ENCODE measurements at places on chromosomes 3 and 15.

- DNase-seq, result no peak
These were observed 249.9 kb upstream of the DNAJC19 start for GRCh38 chr3:181239441-181239840.

- no peak for DNase-seq
These were observed 1198.6 kb upstream of the EPHA6 start for GRCh38 chr3:95615592-95616310.

GRCh38 chr3:16146015-16146730, 28.3 kb upstream of the GALNT15 start:
- DNase-seq, result no peak

- no peak for DNase-seq
These were observed 55.8 kb downstream of the HHLA2 start for GRCh38 chr3:108352176-108352575.

DNA sequence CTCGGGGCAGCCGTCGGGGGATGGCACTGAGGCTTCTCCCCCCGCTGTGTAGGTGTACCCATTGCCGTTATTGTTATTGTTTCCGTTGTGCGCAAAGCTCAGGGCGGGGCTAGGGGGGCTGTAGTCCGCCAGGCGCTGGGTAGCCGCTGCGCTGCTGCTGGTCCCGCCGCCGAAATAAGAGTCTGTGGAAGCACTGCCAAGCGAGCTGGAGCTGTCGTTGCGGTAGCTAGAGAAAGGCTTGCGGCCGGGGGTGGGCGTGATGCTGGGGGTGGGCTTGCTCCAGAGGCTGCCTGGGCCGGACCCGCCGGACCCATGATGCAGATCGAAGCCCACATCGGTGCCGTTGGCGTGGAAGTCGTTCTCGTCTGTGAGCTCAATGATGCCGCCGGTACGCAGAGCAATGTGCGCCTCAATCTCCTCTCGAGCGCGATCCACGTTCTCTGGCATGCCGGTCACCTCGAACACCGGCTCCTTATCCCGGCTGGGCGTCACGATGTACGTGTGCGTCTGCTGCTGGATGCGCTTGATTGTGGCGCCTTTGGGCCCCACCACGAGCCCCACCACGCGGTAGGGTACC, 1.9 kb downstream of the MEX3B start:
- peak; percentile 11 for DNase-seq

GRCh38 chr3:66136597-66136996, 84.2 kb upstream of the SLC25A26 start:
- DNase-seq, result no peak

DNA sequence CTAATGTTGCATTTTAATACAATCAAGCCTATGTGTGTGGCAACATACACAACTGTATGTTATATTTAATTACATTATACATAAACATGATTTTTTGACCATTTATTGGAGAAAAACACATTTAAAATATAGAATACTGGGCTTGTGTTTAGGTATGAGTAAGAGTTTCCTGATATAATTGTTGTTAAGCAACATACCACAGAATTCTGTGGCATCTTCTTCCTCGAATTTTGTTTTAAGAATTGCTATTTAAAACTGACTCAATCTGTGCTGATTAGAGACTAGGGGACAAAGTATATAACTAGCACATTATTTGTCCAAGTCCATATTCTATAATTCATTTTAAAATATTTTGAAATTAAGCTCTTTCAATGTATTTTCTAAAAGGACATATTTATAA, 376.8 kb upstream of the THBS1 start:
- DNase-seq, result peak; percentile 48

- DNase-seq, result no peak
These were observed 7.1 kb upstream of the TTC14 start for GRCh38 chr3:180594631-180595558.

DNA sequence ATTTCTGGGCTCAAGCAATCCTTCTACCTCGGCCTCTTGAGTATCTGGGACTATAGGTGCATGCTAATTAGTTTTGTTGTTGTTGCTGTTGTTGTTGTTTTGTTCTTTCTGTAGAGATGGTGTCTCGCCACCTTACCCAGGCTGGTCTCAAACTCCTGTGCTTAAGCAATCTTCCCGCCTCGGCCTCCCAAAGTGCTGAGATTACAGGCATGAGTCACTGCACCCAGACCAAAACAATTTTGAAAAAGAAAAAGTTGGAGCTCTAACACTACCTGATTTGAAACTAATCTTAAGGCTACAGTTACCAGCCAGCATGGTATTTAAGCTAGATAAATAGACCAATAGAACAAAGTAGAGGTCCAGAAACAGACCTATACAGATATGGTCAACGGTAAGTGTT, 29.8 kb downstream of the KPNA1 start:
- peak; percentile 69 for DNase-seq

GRCh38 chr15:33915571-33916407, 52.5 kb upstream of the CHRM5 start:
- DNase-seq, result peak; percentile 56

DNA sequence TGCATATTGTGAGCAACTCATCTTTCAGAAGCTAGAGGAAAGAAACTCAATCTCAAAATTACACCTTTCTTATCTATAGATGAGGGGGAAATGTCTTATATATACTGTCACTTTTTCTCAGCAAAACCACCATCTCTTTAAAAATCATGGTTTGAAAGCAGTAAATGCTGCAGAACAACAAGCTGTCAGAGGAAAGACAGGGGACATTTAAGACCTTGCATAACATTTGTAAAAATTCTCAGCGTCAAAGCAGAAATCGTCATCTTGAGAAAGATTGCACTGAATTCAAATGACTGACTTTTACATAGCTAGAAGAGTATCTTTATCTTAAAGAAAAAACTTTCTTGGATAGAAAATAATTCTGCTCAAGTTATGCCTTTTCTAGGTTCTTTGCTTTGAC, 122.2 kb upstream of the CADPS start:
- DNase-seq, result no peak

- no peak for DNase-seq
These were observed 53.9 kb downstream of the BOC start for GRCh38 chr3:113265231-113265630.

DNA sequence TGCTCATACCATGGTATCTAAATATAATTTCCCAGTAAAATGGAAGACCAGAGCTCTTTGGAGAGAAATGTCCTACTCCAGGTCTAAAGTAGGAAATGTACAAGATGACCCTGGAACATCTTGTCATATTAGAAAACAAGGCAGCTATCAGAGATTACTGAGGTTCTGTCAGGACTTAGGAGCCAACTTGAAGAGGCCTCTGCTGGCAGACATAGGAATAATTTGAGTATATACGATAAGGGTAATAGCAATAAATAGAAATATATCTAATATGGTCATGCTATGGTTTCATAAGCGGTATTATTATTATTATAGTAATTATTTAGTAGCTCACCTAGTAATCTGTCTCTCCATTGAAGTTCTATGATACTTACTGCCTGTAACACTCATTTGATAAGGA, 224.2 kb downstream of the SOX2 start:
- DNase-seq, result no peak

DNA sequence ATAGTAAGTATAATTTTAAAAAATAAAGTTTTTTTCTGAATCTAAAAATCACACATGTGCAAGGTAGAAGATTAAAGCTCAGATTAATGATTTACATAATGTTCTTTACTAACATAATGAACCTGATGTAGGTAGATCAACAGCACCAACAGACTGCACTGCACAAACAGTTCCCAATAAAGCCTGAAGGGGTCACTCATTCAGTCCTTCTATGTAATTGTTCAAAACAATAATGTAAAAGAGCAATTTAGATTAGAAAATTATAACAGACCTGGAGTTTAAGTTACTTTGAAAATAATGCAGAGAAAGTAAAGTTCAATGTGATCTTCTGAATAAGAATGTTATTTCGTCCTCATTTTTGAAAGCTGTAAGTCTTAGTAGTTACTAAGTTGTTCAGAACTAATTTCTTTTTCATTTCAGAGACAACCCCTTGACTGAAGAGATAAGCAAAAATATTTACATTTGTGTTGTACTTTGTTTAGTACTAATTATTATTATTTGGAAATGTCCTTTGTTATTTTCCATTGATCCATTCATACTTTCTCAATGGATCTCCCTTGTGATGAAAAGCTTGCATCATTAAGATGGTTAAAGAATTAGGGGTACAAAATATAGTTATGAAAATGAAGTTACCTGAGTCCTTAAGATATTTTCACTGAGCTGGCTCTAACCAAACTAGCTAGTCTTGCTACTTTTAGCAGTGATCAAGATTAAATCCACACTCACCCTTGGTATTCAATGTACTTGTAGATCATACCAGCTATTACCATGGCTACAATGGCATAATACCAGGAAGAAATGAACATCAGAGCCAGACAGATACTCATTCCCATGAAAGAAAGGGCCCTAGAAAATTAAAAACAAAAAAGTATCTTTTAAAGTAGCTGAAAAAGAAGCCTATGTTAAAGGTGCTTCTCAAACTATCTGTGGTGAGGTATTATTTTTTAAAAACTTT, 16.8 kb downstream of the EMC4 start:
- peak; percentile 9 for DNase-seq

GRCh38 chr15:33461671-33462070, 150.9 kb downstream of the RYR3 start:
- no peak for DNase-seq

DNA sequence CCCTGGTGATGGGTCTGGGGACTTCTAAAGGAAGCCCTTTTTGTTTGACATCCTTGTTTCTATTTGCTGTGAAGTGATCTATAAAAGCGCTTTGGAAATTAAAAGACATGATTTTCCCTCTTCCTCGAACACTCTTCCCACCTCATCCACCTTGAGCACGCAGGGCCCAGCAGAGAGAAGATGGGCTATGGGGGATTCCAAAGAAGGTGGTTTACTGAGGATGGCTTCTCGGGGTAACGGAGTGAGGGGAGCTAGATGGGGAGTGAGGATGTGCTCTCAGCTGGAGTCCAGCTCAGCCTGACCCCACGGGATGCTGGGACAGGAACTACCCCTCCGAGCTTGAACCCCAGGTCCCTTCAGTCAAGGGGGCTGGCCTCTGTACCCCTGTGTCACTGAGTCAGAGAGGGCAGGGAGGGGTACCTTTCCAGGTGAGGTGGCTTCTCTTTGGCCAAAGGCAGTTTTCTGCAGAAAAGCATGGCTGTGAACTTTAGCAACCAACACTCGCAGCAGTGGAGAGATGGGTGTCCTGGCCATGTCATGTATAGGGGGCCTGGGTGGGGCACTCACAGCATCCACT, 180.7 kb upstream of the SMAD3 start:
- DNase-seq, result no peak

- DNase-seq, result no peak
These were observed 41.6 kb downstream of the TRANK1 start for GRCh38 chr3:36903119-36903882.

All from trophoblast cell (in vitro differentiated cells and primary cell).